Fibroblast of gingiva (primary cell): ENCODE measurements at places on chromosomes 16 and 17.
A peak's percentile ranks its signal among the peaks of the same experiment; 100 is the strongest.

DNA sequence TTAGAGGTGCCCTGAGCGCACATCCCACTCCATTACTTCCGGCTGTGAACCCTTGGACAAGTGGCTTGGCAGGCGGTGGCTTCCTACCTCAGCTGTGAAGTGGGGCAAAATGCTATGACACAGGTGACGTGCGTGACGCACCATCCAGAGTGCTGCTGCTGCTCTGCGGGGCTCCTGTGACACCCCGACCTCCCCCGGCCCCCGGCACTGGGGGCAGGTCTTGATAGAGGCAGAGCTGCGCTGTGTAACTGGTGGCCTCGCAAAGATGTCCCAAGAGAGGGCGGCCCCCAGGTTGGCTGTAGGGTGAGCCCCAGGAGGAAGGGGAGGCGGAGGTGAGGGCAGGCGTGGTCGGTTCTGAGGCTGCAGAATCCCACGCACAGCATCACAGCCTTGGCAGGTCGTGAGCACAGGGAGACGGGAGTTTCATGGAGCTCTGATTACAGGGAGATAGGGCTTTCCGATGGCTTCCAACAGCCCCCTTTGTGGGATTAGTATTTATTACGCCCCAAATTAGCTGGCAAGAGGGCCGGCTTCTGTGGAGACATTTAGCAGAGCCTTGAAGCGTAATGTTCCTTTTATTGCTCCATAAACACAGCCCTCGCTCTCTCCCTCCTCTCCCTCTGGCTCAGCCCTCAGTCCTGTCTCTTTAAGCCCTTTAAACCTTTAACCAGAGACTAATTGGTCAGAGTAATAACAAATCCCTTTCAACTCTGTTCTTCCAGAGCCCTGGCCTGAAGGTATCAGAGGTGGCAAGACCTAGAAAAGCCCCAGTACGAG is 328.1 kb downstream of the C16orf95 start:
- DNase-seq: no peak

- peak; percentile 79 for DNase-seq
Measured at GRCh38 chr16:72247821-72248253, 75.9 kb upstream of the PMFBP1 start.

- DNase-seq: no peak
Measured at GRCh38 chr16:1428511-1428910, 2.4 kb upstream of the PERCC1 start.

DNA sequence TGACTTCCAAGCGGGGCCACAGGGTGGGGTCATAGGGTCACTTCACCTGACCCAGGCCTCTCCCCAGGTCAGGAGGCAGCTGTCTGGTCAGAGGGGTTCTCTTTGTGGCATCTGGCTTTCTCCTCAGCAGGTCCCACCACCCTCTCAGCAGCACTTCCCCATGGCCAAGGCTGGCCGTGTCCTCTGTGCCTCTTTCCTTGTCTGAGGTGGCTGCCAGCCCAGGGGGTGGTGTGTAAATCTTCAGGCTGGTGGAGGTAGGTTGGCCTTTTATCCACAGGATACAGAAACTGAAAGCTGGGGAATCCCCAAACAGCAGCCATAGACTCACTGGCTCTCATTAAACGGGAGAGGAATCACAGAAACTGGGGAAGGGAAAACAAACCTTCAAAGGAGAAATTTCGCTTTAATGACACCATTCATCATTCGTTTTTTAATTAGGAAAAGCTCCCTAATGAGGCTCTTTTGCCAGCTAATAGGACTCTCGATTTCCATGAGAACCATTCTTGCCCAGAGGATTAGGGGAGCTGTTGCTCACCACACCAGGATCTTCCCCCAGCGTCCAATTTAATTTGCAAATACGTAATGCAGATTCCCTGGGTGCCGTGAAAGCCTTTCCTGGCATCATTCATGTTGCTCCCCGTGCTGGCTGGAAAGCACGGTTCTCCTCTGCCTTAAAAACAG is 18.0 kb downstream of the C17orf75 start:
- peak; percentile 8 for DNase-seq

GRCh38 chr17:38886643-38887010 is 16.8 kb downstream of the LASP1 start:
- no peak for DNase-seq

DNA sequence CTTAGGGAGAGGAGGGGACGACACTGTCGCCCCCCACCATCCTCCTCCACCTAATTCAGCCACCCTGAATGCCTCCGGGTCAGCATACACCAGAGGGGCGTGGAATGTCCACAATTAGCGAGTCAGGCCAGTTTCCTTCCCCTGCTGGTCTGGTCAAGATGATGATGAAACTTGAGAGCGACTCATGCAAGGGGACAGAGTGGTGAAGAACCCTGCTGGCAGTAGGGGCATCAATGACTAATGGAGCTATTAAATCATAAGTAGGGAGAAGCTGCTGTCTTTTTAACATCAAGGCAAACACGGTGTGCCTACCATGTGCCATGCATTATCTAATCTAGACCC is 7.2 kb downstream of the SPACA3 start:
- peak; percentile 45 for DNase-seq

DNA sequence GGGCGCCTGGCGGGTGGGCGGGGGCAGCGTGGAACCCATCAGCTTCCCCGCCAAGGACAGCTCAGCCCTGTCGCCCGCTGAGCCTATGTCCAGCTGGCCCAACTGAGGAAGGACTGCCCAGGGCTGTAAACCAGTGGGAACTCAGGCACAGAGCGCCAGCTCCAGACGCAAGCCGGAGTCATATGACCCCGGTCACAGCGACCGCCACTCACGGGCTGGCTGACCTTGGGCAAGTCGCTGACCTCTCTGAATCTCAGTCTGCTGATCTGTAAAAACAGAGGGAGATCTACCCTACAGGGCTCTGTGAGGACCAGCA is 170.0 kb downstream of the C16orf78 start:
- DNase-seq: no peak

GRCh38 chr16:69542974-69543373 is 22.8 kb upstream of the NFAT5 start:
- DNase-seq: peak; percentile 45

GRCh38 chr17:73292031-73292531 is 19.7 kb downstream of the CDC42EP4 start:
- DNase-seq: peak; percentile 76

GRCh38 chr17:6536053-6536452 is 20.3 kb downstream of the PITPNM3 start:
- no peak for DNase-seq

DNA sequence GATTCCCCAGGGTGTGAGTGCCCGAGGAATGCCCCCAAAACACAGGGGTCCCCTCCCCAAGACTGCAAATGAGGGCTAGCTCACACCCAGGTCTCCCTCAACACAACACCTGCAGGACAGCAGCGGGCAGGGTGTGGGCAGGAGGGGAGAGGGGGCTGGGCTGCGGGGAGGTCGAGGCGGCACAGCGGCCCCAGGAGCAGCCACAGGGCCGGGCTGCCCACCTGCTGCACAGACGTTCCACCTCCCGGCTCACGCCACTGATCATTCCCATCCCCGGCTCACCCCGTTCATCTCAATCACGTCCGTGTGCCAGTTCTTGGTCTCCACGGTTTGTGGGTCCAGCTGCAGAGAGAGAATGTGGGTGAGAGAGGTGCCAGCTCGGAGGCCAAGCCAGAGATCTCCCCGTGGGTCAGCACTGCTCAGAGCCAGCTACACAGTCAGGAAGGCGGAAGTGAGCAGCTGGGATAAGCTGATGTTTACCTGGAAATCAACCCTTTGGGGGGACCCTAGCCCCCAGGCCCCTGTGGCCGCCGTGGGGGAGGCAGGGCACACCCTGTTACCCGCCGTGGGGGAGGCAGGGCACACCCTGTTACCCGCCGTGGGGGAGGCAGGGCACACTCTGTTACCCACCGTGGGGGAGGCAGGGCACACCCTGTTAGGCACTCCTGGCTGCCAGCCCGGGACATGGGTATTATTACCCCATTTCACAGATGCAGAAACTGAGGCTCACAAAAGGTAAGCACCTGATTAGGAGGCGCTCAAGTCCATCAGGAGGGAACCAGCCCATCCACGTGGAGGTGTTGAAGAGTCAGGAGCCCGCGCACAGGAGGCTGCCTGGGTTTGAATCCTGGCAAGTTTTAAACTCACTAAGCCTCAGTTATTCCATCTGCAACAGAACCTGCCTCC is 16.1 kb downstream of the TIMM22 start:
- no peak for DNase-seq

DNA sequence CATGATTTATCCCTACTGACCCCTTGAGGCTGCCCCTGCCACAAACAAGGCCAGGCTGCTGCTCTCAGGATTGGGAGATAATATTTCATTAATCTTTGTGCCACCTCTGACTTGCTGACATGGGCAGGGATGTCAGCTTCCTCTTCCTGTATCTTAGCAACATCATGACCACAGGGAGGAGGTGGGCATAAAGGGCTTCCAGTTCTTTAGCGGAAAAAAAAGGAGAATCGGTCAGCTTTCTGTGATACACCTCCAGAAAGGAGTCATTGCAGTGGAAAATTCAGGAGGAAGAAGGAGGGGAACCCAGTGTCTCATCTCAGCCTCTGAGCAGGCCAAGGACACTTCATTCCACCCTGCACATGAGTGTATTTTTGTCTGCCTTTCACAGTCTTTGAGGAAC is 206.8 kb upstream of the SDK2 start:
- no peak for DNase-seq

GRCh38 chr16:82451449-82451848 is 175.3 kb upstream of the CDH13 start:
- DNase-seq: no peak

GRCh38 chr16:67843343-67843765 is 1.2 kb downstream of the THAP11 start:
- no peak for DNase-seq

DNA sequence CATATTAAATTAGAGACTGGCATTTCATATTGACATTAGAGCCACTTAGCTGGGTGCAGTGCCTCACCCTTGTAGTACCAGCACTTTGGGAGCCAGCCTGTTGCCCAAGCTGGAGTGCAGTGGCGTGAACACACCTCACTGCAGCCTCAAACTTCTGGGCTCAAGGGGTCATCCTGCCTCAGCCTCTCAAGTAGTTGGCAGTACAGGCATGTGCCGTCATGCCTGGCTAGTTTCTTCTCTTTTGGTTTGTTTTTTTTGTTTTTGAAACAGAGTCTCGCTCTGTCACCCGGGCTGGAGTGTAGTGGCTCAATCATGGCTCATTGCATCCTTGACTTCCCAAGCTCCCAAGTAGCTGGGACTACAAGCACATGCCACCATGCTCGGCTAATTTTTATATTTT is 8.7 kb downstream of the PPM1E start:
- DNase-seq: no peak

- DNase-seq: no peak
Measured at GRCh38 chr16:1060416-1061340, 11.9 kb upstream of the SSTR5 start.

DNA sequence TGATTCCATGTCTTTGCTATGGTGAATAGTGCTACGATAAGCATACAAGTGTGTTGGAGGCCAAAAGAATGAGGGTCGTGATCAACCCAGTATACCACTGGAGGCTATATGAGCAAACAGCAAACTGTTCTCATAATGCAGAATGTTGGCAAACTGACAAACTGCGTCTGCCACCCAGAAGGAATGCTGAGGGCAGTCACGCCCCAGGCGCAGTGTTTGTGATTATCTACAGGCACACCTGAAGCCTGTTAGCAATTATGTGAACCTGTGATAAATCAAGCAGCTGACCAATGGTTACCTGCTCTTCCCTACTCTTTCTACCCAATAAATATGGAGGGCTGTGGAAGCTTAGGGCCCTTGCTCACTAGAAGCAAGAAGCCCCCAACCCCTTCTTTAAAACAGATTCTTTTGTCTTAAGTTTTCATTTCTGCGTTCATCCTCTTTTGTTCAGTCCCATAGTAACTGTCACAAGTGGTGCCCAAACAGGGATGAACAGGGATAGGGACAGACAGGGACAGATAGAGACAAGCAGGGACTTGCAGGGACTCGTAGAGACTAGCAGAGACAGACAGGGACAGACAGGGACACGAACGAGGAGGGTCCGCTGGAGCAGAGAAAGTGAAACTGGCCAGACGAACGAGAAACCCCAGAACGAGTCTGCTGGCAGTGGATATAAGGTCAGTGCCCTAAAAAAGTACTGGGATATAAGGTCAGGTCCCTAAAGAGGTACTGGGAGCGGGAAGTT is 25.1 kb downstream of the CD300LG start:
- no peak for DNase-seq

DNA sequence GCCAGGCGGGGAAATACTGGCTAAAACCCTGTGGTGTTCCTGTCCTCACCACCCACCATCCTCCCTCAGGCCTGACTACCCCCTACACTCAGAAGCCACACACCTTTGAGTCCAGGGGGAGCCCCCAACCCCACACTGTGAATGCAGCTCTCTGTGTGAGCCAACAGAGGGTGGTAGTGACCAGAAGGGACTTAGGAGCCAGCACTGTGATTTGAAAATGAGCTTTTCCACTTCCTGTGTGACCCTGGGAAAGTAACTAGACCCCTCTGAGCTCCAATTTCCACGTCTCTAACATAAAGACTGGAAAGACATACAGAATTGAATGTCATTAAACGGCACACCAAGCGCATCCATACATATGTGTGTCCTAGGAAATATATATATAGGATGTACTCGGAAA is 58.7 kb downstream of the SDK2 start:
- no peak for DNase-seq

DNA sequence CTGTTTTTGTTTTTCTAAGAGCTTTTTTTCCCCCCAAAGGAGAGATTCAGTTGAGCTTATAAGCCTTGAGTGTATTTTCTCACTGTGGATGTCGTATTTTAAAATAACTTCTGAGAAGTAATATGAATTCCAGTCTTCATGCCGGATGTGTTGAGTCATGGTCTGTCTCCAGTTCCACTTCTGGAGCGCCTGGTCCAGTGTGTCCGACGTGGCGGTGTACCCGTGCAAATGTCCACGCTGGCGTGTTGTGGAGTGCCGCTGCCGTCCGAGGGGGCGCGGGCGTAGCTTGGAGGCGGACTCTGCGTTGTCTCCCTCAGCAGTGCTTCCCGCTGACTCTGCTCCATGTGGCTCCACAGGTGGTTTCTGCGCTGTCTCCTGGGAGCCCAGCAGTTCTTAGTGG is 60.9 kb upstream of the ZNF750 start:
- DNase-seq: no peak

GRCh38 chr16:52099382-52099781 is 447.6 kb downstream of the TOX3 start:
- no peak for DNase-seq

- DNase-seq: no peak
Measured at GRCh38 chr16:16578701-16579100, 199.8 kb downstream of the NPIPA7 start.

- no peak for DNase-seq
Measured at GRCh38 chr17:82029391-82029790, 2.1 kb upstream of the RAC3 start.

DNA sequence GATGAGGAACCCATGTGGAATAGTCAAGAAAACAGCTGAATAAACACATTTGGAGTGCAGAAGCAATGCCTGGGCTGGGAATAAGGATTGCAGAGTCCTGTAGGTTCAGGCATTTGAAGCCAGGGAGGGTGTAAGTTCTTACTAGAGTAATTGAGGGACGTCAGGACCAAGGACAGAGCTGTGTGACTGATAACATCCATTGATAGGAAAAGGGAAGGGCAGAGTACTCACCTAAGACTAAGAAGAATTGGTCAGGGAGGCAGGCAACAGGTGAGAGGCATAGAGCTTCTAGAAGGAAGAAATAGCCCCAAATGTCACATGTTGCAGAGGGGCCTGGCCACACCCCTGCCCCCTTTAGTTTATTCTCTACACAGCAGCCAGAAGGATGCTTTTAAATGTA is 79.8 kb upstream of the TMEM132E start:
- DNase-seq: no peak

GRCh38 chr17:73997059-73997458 is 206.4 kb upstream of the RPL38 start:
- DNase-seq: no peak

- DNase-seq: no peak
Measured at GRCh38 chr17:15996322-15996721, 3.2 kb downstream of the ZSWIM7 start.

GRCh38 chr16:86740906-86741799 is 162.8 kb downstream of the FOXL1 start:
- DNase-seq: peak; percentile 75
